HT1080 (cell line): ENCODE measurements at places on chromosomes 6 and 20. TPM values are rescaled to one million over a fixed set of nuclear protein-coding genes. Genes with fewer than 3 reads are reported as not detected.

The C6orf163 gene
- 0.57 and 1.0 TPM in 2 replicates for total RNA-seq

The TGM3 gene
- total RNA-seq, result not detected in 2 replicates

The ECT2L gene
- total RNA-seq, result not detected in 2 replicates

- no peak for DNase-seq
These were observed 78.4 kb downstream of the RNF144B start for GRCh38 chr6:18465410-18466154.

GRCh38 chr20:46037036-46037435 lies 8.0 kb downstream of the SLC12A5 start:
- DNase-seq, result no peak

GRCh38 chr6:130359736-130360135 lies 6.1 kb upstream of the TMEM200A start:
- DNase-seq, result peak; percentile 48

GRCh38 chr6:37259191-37259590 lies 1.2 kb upstream of the TMEM217 start:
- no peak for DNase-seq

GRCh38 chr6:169795196-169795595 lies 43.8 kb downstream of the ERMARD start:
- DNase-seq, result no peak

DNA sequence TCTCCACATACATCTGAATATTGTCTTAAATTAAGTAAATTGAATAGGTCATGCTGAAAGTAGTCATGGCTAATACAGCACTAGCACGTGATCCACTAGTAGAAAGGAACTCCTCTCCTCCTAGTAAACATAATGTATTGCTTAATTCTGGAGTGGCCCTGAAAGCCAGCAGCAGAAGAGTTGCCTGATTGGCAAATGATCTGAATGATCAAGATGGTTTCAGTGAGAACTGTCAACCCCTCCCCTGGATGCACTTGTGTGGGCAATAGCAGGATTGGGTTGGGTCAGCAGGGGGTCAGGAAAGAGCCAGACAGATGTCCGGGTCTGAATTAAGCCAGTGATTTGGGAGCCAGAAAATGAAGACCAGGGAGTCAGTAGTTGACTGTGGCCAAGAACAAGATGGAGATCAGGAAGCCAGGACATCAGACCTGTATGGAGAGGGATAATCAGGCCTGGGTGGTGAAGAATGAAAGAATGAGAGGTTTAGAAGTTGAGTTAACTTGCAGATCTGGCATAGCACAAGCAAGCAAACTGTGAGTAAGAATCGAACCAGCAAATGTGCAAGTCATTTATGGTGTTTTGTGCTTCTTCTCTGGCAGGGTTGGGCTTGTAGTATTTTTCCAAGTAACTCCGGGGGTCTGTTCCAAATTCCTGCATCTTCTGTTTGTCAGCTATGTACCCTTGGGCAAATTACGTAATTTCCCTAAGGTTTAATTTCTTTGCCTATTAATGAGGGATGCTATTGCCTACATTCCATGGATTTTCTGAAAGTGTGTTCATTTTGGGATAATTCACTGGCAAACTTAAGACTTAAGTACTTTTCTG lies 304.9 kb downstream of the CD109 start:
- DNase-seq, result no peak

- no peak for DNase-seq
These were observed 58.6 kb upstream of the GCLC start for GRCh38 chr6:53603386-53604116.

GRCh38 chr20:49945306-49945700 lies 9.1 kb downstream of the RNF114 start:
- DNase-seq, result no peak

- no peak for DNase-seq
These were observed 135.0 kb upstream of the JARID2 start for GRCh38 chr6:15110726-15111354.
